Natural killer cell treated with Interleukin-12 subunit alpha and Interleukin-12 subunit beta and Interleukin-15 and Interleukin-18, amount 100 ng/mL, for 72 hours (primary cell): ENCODE measurements at places on chromosomes 5 and 9. TPM values are rescaled to one million over a fixed set of nuclear protein-coding genes. Genes with fewer than 3 reads are reported as not detected.

- no peak overlapping the region for H3K4me3 ChIP-seq
- no peak for DNase-seq
- no peaks in the 10 kb centered on the region for H3K36me3 ChIP-seq
- H3K4me1 ChIP-seq: no peaks in the 10 kb centered on the region
- peaks cover 14% of the 10 kb centered on the region for H3K27me3 ChIP-seq
- H3K27ac ChIP-seq: no peak overlapping the region
Observed at GRCh38 chr5:77230727-77231470, 20.4 kb downstream of the PDE8B start.

GRCh38 chr5:74543162-74543995, 97.1 kb downstream of the ENC1 start:
- H3K27me3 ChIP-seq: no peaks in the 10 kb centered on the region
- no peaks in the 10 kb centered on the region for H3K36me3 ChIP-seq
- H3K4me3 ChIP-seq: no peak overlapping the region
- no peak for DNase-seq
- H3K27ac ChIP-seq: no peak overlapping the region
- H3K4me1 ChIP-seq: no peaks in the 10 kb centered on the region

GRCh38 chr5:150782850-150783249, 4.3 kb downstream of the SMIM3 start:
- peak overlapping the region; percentile 98 for H3K4me3 ChIP-seq
- DNase-seq: no peak
- peaks cover 6% of the 10 kb centered on the region for H3K36me3 ChIP-seq
- H3K27ac ChIP-seq: peak overlapping the region; percentile 89
- H3K27me3 ChIP-seq: no peaks in the 10 kb centered on the region

DNA sequence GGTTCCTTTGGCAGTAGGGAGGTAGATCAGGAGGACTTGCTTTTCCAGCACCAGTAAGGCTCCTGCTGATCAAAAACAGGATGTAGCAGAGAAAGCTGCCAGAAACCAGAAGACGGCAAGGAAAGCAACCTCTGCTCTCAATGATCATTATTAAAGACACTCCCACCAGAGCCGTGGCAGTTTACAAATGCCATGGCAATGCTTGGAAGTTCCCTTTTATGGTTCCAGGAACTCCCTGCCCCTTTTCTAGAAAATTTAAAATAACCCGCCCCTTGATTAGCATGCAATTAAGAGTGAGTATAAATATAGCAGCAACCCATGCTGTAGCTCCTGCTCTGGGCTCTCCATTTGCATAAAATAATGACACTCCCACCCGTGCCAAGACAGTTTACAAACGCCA, 16.1 kb downstream of the EQTN start:
- DNase-seq: no peak
- H3K4me1 ChIP-seq: peaks cover 3% of the 10 kb centered on the region
- H3K4me3 ChIP-seq: no peak overlapping the region
- H3K36me3 ChIP-seq: no peaks in the 10 kb centered on the region
- no peak overlapping the region for H3K27ac ChIP-seq
- H3K27me3 ChIP-seq: no peaks in the 10 kb centered on the region

GRCh38 chr5:83538786-83539462, 67.4 kb downstream of the VCAN start:
- DNase-seq: no peak
- no peaks in the 10 kb centered on the region for H3K36me3 ChIP-seq
- H3K27ac ChIP-seq: peak overlapping the region; percentile 62
- no peak overlapping the region for H3K4me3 ChIP-seq
- H3K4me1 ChIP-seq: peaks cover 8% of the 10 kb centered on the region

DNA sequence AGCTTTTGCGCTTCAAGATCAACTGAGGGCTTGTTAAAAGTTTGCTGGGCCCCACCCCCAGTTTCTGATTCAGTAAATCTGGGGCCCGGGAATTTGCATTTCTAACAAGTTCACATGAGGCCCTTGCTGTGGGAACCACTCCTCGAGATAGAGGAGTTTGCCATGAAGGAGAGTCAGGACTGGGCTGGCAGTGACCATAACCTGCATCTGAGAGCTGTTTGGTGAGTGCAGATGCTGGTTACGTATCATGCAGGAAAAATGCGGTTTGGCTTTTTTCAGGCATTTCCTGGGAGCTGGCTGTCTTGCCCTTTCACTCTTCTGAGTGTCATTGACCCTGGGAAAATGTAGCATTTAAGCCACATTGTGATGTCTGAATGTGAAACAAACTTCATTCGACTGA, 9.4 kb upstream of the ANGPTL2 start:
- peaks cover 5% of the 10 kb centered on the region for H3K4me1 ChIP-seq
- DNase-seq: no peak
- H3K4me3 ChIP-seq: no peak overlapping the region
- H3K27me3 ChIP-seq: peaks cover 2% of the 10 kb centered on the region
- no peak overlapping the region for H3K27ac ChIP-seq

- H3K4me3 ChIP-seq: no peak overlapping the region
- H3K4me1 ChIP-seq: no peaks in the 10 kb centered on the region
- no peak overlapping the region for H3K27ac ChIP-seq
Observed at GRCh38 chr5:171695804-171696203, 89.8 kb upstream of the SMIM23 start.

- H3K27me3 ChIP-seq: no peaks in the 10 kb centered on the region
- H3K27ac ChIP-seq: no peak overlapping the region
- peaks cover 11% of the 10 kb centered on the region for H3K4me1 ChIP-seq
- H3K4me3 ChIP-seq: no peak overlapping the region
- no peak for DNase-seq
Observed at GRCh38 chr9:100222674-100223073, 123.6 kb downstream of the INVS start.

DNA sequence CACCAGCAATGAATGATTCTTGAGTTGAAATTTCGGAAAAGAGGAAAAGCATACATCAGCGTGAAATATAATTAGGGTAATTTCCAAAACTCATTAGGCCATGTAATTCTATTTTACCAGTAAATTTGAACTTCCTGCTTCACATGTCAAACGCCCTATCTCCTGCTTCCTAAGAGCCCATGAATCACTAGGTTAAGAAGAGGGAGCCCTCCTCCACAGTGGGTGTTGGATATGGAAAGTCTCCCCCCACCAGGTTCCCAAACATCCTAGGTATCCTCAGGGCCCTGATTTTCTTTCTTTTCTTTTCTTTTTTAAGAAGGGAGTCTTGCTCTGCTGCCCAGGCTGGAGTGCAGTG, 115.2 kb downstream of the SUSD1 start:
- peaks cover 28% of the 10 kb centered on the region for H3K36me3 ChIP-seq
- H3K4me3 ChIP-seq: no peak overlapping the region
- no peaks in the 10 kb centered on the region for H3K27me3 ChIP-seq
- H3K27ac ChIP-seq: peak overlapping the region; percentile 80

- no peaks in the 10 kb centered on the region for H3K27me3 ChIP-seq
- H3K4me1 ChIP-seq: peaks cover 53% of the 10 kb centered on the region
- peak overlapping the region; percentile 71 for H3K4me3 ChIP-seq
- H3K36me3 ChIP-seq: peaks cover 7% of the 10 kb centered on the region
- peak overlapping the region; percentile 100 for H3K27ac ChIP-seq
- no peak for DNase-seq
Observed at GRCh38 chr9:114694146-114694545, 12.2 kb upstream of the TEX48 start.

DNA sequence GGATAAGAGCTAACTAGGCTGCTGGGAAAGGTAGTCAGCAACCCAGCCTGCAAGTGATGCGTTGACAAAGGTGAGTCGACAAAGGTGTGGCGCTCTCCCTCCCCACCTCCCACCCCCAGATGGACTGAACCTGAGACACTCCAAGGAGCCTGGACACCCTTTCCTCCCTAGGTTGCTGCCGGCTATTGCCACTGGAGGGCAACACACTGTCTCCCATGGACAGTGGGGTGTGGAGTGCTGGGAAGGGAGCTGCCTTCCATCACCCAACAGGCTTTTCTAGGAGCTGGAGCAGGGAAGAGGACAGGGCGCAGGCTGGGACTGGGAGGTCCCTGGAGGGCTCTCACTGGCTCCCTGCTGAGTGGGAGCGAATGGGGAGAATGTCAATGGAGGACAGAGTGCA, 75.4 kb upstream of the ARAP3 start:
- H3K27me3 ChIP-seq: peaks cover 50% of the 10 kb centered on the region
- peaks cover 3% of the 10 kb centered on the region for H3K4me1 ChIP-seq
- no peak overlapping the region for H3K27ac ChIP-seq
- H3K4me3 ChIP-seq: no peak overlapping the region
- no peak for DNase-seq

Gene KCTD16
- not detected for total RNA-seq

Gene RNF208
- 1.4 TPM for total RNA-seq

Gene TXNDC8
- not detected for total RNA-seq

Gene C9
- not detected for total RNA-seq

Gene TMOD1
- total RNA-seq: 2.1 TPM

Gene TNC
- not detected for total RNA-seq

Gene PPIC
- not detected for total RNA-seq
